GM12864 (cell line): ENCODE measurements at places on chromosomes 4 and X.

DNA sequence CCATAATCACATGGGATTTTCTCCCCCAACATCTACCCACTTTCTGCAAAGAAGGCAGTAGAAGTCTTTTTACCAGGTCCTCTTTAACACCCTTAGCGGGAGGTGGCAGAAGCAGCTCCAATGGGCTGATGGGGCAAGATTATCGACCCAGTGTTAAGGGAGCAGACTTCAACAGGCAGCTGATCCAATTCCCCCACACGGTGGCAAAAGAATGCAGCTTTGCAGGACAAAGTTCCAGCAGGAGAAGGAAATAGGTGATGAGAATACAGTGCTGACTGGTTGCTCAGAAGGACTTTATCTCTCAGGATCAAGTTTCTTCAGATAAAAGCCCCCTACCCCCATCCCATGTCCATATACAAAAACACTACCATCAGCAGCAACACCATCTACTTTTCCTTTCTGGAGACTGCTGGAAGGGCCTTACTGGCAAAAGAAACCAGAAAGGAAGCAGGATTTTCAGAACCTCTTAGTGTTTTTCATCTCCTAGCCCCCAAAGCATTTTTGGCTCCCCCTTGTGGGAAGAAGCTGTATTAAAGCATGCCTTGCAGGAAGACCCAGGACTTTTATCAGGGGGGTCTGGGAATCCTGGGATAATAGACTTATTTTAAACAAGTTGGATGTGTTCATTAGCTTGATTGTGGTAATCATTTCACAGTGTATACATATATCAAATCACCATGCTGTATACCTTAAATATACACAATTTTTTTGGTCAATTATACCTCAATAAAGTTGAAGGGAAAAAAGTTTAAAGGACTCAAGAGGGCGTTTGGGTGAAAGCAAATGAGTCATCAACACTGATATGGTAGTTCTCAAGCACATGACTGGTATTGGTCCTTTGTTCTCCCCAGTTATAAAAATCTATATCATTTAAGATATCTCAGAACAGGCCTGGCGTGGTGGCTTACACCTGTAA is 146.4 kb downstream of the GPC3 start:
- no peak for DNase-seq

DNA sequence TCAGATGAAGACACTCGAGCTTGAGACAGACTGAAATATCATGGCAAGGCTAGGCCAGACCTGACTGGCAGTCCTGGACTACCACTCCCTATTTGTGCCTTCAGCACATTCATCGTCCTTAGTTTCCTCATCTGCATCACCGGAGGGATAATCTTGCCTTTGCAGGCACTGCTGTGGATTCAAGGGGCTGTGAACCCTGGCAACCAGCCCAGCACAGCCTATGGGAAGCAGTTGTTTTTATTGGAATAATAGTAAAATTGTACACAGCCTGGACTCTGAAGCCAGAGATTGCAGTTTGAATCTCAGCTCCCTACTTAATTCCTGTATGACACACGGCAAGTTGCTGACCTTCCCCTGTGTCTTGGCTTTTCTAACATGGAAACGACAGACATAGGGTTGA is 161.0 kb downstream of the NSUN7 start:
- DNase-seq: no peak

DNA sequence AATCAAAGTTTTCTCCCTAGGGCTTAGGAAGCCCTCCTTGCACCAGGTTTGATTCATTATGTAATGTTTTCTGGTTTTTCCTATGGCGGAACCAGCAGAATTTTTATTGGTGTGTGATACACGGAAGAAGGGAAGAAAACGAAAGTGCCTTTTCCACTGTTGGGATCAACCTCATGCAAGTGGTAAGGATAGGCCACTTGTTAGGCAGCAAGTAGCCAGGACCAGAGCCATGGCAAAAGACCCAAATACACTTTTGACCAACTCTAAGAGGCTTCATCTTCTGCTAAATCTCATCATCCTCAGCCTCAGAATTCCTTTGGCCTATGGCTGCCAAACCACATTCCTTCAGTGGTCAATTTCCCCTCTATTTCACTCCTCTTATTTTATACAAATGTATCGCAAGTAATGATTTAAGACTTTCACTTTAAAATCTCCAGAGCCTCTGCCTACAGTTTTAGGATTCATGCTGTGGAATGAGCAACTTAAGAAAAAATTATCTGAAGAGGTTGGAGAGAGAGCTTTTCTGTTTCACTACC is 21.2 kb downstream of the PPAT start:
- no peak for DNase-seq

DNA sequence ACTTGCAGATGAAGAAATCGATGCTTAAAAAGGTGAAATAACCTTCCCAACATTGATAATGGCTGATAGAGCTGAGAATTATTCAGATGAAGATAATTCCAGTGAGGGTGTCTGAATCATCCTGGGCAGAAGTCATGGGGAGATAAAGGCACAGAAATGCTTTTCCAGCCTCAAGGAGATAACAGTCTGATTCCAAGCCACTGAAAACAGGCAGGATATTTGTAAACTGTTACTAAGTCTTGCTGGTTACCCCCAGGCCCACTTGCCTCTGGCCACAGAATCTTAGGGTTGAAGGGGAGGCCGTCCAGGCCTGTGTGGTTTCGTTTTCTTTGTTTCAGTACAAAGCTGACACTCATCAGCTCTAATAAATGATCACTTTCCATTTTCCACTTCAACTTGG is 158.5 kb downstream of the SH3KBP1 start:
- no peak for DNase-seq

GRCh38 chr4:184873054-184873453 is 47.3 kb upstream of the ACSL1 start:
- DNase-seq: no peak

- peak; percentile 56 for DNase-seq
Observed at GRCh38 chr4:3013839-3014350, 50.5 kb downstream of the GRK4 start.

DNA sequence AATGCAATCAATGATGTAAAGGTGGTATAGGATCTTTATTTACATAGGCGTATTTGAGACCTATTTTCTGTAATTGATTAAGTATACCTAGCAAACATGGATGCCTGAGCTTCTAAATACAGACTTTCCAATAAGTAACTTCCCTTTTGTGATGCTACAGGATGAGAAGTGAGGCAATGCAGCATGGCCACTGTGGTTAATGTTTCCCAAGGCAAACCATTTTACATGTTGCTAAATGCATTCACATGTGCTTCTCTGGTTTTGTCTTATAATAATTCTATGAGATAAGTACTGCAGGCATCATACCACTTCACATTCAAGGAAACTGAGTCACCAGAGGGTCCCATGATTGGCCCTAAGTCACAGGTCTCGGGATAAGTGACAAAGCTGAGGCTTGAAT is 35.7 kb upstream of the NKX3-2 start:
- no peak for DNase-seq

DNA sequence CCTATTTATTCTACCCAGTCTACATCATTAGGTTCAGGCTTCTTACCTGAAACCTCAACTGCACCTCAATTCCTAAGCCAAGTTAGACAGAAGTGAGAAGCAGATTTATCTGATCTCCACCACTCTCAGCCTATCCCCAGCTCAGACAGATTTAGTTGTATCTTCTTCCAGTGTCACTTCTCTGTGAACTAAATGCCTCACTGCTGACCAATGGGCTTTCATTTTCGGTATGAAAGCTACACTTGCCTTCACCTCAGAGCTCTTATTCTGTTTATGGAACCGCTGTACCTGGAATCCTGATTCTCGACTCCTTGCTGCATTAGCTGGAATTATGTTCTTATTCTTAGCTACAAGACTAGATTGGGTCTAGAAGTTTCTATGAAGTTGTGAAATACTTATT is 833.2 kb downstream of the CCSER1 start:
- no peak for DNase-seq
